ENCODE measurements at places on chromosomes 7 and 10.

DNA sequence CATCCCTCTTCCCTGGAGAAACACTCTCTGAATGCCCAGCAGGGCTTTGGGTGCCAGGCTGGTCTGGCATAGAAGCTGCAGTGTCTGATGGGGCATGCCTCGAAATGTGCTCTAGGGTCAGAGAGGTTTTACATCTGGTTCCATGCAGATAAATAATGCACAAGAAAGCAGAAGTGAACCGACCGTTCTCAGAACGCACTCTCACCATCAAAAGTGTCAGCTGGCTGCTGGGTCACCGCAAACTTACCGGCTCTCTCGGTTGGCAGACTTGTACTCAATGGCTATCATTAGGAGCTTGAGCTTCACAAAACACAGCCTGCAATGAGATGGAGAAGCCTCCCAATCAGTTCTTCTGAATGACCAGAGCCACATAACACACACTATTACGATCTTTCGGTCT, 610.0 kb downstream of the KCNMA1 start:
- no peak for DNase-seq

DNA sequence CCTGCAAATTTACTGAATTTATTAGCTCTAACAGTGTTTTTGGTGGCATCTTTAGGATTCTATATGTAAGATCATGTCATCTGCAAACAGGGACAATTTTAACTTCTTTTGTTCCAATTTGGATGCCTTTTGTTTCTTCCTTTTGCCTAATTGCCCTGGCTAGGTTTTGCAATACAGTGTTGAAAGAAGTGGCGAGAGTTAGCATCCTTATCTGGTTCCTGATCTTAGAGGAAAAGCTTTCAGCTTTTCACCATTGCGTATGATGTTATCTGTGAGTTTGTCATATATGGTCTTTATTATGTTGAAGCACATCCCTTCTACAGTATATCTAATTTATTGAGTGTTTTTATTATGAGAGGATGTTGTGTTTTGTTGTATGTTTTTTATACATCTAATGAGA, 301.4 kb downstream of the PTPRN2 start:
- DNase-seq, result no peak

- no peak for DNase-seq
Measured at GRCh38 chr10:114173603-114173920, 441 bp downstream of the CCDC186 start.

- no peak for DNase-seq
Measured at GRCh38 chr7:90678986-90679385, 82.9 kb downstream of the CDK14 start.

GRCh38 chr10:104640339-104641186, 527 bp upstream of the SORCS3 start:
- peak; percentile 20 for DNase-seq

DNA sequence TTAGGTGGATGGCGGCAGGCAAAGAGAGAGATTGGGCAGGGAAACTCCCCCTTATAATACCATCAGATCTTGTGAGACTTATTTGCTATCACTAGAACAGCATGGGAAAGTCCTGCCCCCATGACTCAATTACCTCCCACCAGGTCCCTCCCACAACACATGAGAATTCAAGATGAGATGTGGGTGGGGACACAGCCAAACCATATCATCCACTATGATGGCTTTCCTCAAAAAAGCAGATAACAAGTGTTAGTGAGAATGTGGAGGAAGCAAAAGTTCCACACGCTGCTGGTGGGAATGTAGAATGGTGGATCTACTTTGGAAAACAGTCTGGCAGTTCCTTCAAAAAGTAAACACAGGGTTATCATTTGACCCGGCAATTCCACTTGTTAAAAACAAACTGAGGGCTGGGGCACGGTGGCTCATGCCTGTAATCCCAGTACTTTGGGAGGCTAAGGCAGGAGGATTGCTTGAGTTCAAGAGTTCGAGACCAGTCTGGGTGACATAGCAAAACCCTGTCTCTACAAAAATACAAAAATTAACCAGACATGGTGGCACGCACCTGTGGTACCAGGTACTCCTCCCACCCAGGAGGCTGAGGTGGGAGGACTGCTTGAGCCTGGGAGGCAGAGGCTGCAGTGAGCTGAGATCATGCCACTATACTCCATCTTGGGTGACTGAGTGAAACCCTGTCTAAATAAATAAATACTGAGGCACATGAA, 161.4 kb upstream of the EEPD1 start:
- no peak for DNase-seq

DNA sequence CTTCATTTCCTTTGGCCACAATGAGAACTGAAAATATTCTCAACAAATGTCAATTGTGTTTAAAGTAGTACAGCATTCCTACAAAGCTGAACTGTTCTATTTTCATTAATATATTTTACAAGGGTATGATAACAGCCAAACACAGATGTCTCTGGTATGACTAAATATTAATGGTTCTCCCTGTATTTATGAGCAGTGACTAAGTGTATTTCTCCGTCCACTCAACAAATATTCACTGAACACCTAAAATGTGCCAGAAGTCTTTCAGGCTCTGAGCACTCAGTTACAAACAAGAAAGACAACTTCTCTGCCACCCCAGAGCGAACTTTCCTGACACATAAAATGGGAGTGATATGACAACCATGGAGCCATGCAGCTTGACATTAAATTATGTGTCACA, 135.6 kb downstream of the VPS41 start:
- no peak for DNase-seq

DNA sequence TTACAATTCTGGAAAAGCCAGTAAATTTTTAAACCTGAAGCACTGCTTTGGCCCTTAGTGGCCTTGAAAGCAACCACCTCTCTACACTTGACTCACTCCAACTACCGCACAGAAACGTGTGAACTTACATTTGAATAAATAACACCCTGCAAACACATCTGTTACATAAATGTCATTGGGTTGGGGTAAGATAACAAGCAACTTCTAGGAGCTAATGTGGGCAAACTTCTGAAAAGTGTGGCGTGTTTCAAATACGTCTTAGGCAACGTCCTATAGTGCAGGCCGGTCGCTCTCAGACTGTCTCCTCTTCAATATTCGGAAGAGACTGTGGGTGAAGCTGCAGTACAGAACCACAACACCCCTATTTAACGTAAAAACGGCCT, 474 bp downstream of the ORC5 start:
- DNase-seq, result no peak

GRCh38 chr7:35430547-35431153, 176.8 kb upstream of the TBX20 start:
- no peak for DNase-seq

DNA sequence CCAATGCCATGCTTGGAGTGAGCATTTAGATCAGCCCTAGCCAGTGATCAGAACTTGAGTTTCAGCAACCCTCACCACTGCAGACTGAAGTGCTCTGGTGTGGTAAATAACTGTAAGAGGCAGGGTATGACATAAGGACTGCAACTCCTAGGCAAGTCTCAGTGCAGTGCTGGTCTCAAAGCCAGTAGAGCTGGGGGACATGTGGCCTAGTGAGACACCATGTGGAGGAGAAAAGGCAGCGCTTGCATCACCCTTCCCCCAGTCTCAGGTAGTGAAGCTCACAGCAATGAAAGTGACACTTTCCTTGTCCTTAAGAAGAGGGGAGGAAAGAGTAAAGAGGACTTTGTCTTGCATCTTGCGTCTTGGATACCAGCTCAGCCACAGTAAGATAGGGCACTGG, 386.8 kb upstream of the POT1 start:
- peak; percentile 37 for DNase-seq

DNA sequence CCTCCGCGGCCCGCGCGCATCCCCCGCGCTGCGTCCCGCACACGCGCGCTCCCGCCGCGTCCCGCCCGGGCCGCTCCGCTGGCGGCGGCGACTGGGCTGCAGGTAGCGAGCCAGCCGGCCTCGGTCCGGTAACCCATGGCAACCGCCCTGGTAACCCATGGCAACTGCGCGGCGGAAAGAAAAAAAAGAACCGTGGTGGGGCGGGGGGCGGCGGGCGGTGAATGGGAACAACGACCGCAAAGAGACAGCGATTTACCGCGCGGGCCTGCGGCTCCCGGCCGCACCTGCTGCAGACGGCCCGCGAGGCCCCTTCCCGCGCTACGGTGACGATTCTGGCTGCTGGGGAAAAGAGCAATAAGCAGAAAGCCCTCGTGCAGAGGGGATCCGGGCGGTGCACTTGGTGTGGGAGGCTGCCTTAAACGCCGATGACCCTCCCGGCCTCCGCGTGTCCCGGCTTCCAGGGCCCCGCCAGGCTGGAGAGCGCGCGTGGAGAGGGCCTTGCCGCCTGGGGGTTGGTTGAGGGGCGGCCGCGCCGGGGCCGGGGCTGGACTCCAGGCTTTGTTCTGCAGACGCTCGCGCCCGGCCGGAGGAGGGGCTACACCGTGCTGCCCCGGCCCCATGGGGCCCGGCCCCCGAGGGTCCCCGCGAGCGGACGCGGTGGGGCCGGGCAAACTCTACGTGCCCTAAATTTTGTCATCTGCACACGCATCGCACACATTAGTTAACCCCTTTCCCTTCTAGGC, 84.7 kb downstream of the SNX10 start:
- peak; percentile 82 for DNase-seq

DNA sequence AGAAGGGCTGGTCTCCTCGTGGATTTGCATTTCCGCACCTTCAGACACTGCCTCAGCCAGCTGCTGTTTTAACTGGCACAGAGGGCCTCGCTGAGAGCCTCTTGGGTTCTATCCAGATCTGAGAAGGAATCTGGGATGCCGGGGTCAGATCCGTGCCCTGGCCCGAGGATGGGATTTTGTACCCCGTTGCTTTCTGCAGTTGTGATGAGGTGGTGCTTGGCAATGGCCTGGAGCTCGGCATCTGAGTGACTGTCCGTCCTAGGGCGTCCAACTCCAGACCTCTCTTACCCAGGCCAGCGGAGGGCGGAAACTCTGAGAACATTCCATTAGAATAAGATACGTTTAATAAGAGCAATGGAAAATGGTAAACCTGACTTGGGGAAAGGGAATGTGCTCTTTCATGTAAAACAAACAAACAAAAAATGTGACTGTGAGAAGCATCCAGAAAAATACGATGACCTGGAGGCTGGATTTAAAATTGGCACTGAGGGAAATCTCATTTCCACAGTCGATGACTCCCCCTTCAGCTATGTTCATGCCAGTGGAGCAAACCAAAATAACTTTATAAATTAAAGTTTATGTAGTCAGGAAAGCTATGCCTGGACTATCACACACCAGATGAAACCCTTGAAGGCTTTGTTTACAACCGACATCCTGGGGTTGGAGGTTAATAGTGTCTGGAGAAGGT, 39.6 kb downstream of the GRK5 start:
- no peak for DNase-seq

DNA sequence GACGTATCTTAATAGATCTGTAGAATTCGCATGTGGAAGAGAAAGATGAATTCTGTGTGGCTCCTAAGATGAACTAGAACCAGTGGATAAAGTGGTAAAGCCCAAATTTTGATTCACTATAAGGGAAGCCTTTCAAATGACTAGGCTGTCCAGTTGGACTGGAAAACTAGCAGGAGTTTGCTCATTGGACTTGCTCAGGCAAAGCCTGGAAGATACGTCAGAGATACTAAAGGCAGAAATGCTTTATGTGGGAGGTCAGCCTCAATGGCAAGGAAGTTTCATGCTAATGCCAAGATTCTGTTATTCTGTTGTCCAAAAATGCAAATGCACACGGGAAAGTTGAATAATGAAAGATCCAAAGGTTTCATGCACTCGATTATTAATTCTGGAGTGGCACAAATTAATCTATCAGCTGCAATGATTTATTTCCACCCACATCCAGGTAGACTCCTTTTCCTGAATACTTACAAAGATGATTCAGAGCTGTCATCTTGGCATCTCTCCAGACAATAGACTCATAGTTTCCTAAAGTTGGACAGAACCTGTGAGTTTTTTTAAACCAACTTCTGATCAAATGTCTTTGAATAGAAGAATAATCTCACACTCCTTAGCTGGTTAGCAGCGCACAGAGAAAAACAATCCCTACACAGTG, 20.5 kb upstream of the PPP1R3C start:
- DNase-seq, result no peak

- DNase-seq, result no peak
Measured at GRCh38 chr10:126776168-126776567, 105.7 kb upstream of the C10orf90 start.

- DNase-seq, result no peak
Measured at GRCh38 chr7:12898004-12898403, 210.6 kb downstream of the ARL4A start.

- DNase-seq, result peak; percentile 34
Measured at GRCh38 chr10:103493362-103493915, at the start of gene NEURL1. TSS of gene NEURL1 (plus strand) at chr10:103493705. CDS start at chr10:103494388, 683 bp downstream.

- DNase-seq, result peak; percentile 50
Measured at GRCh38 chr7:103447073-103447960, 1.3 kb upstream of the SLC26A5 start.

DNA sequence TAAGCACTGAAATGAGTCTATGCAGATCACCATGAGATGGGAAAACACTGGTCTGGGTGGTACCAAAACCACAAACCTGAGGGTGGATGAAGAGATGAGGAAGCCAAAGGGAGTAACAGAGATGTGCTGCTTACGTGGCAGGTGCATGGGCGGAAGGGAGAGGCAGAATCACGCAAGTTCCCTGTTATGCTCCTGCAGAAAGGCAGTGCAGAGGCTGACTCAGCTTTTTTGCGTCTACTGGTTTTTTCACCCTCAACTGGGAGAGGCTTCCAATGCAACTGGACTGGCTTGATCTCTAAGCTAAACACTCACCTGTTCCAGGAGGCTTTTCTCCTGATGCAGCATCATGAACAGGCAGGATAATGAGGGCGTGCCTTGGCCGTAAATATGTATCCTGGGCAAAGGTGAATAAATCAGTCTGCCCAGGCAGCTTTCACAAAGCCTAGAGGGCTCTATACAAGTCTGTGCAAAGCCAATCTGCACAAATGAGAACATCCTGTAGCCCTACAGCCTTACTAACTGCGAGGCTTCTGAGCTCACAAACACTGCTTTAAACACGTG, 95.4 kb upstream of the AFAP1L2 start:
- no peak for DNase-seq

GRCh38 chr7:5481241-5482019, 57.8 kb upstream of the TNRC18 start:
- no peak for DNase-seq

- DNase-seq, result no peak
Measured at GRCh38 chr7:2932402-2933251, 88.5 kb upstream of the GNA12 start.

GRCh38 chr7:73544678-73545077, 12.8 kb downstream of the BCL7B start:
- DNase-seq, result no peak

DNA sequence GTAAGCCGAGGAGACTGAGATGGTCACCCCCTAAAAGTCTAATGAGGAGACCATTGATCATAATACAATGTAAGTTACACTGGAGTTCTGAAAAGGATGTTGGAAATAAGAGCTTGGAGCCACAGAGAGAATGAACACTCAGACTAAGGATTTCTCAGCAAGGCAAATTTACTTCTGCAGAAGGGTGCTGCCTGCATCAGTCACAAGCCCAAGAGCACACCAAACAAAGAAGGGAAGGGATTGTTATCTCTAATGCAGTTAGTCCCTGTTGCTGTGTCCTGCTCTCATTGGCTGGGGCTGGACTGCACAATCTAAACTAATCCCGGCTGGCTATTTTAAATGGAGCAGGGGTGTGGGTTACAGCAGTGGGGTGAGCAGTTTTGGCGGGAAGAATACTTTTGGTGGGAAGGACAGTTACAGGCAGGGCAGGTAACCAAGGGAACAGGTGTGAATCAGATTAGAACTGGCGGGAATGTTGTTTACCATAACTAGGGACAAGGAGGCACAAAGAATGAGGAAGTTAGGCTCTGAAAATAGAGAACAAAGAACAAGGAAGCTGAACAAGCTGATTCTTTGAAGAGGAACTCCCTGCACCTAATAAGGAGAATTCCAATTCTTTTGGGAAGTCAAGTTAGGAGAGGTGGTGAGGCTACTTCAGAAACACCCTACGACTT, 30.3 kb upstream of the TRIM24 start:
- no peak for DNase-seq
